Esophagus mucosa (tissue), 1 donor: ENCODE measurements at places on chromosomes 3 and 15. TPM values are rescaled to one million over a fixed set of nuclear protein-coding genes. Genes with fewer than 3 reads are reported as not detected.

C3orf22 gene
- total RNA-seq = not detected

HYAL1 gene
- total RNA-seq = 4.1 TPM

FGD5 gene
- total RNA-seq = 2.5 TPM

LYZL4 gene
- not detected for total RNA-seq

GUCA1C gene
- not detected for total RNA-seq

CLDN11 gene
- total RNA-seq = 1.2 TPM

SERPINI1 gene
- total RNA-seq = 1.3 TPM

SHF gene
- 1.6 TPM for total RNA-seq

ACTC1 gene
- total RNA-seq = 0.92 TPM

PAK6 gene
- total RNA-seq = 25.3 TPM

BCHE gene
- total RNA-seq = 0.28 TPM

DNAH12 gene
- 0.08 TPM for total RNA-seq

CCR1 gene
- total RNA-seq = 0.52 TPM

CSPG5 gene
- total RNA-seq = 0.48 TPM

SRGAP3 gene
- 5.2 TPM for total RNA-seq

GNAT1 gene
- total RNA-seq = 0.08 TPM

SKIL gene
- 35.0 TPM for total RNA-seq

LRRN1 gene
- 0.44 TPM for total RNA-seq

CPN2 gene
- total RNA-seq = not detected

CYP11A1 gene
- 3.2 TPM for total RNA-seq

NEK10 gene
- total RNA-seq = 0.40 TPM

CCR3 gene
- total RNA-seq = not detected
